T-cell (primary cell): ENCODE measurements at places on chromosomes 5 and 9. TPM values are rescaled to one million over a fixed set of nuclear protein-coding genes. Genes with fewer than 3 reads are reported as not detected.

GRCh38 chr9:20358207-20358606 lies 264.1 kb downstream of the MLLT3 start:
- H3K36me3 ChIP-seq, result peaks cover 32% of the 10 kb centered on the region
- no peak overlapping the region for H3K27ac ChIP-seq
- peaks cover 25% of the 10 kb centered on the region for H3K4me1 ChIP-seq
- no peak for DNase-seq
- no peaks in the 10 kb centered on the region for H3K27me3 ChIP-seq
- H3K4me3 ChIP-seq, result no peak overlapping the region

DNA sequence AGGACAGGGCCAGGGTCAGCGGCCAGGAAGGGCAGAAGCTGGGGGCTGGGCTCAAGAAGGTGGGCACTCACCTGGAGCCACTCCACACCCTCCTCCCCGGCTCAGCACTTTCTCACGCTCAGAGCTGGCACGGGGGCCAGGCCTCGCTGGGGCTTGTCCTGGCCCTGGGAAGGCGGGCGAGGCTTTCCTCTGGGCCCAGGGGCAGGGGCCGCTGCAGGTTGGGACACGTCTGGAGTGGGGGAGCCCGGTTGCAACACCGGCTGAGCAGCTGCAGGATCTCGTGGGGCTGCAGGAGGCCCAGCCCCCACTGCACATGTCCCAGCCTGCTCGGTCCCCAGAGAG lies 38.9 kb upstream of the EGFL7 start:
- H3K27me3 ChIP-seq, result peaks cover 79% of the 10 kb centered on the region
- no peak overlapping the region for H3K27ac ChIP-seq
- DNase-seq, result no peak

- H3K4me1 ChIP-seq, result peaks cover 9% of the 10 kb centered on the region
- no peak overlapping the region for H3K4me3 ChIP-seq
- H3K27me3 ChIP-seq, result peaks cover 17% of the 10 kb centered on the region
- no peaks in the 10 kb centered on the region for H3K36me3 ChIP-seq
- no peak overlapping the region for H3K27ac ChIP-seq
- DNase-seq, result no peak
These were observed 1.9 kb upstream of the SHISAL2B start for GRCh38 chr5:64688391-64688790.

- H3K27ac ChIP-seq, result no peak overlapping the region
- no peak for DNase-seq
- H3K36me3 ChIP-seq, result no peaks in the 10 kb centered on the region
- no peaks in the 10 kb centered on the region for H3K4me1 ChIP-seq
- H3K4me3 ChIP-seq, result no peak overlapping the region
These were observed 26.5 kb upstream of the KCNN2 start for GRCh38 chr5:114335391-114335790.

GRCh38 chr5:82594097-82594496 lies 315.9 kb upstream of the RPS23 start:
- H3K36me3 ChIP-seq, result no peaks in the 10 kb centered on the region
- DNase-seq, result no peak
- H3K4me1 ChIP-seq, result no peaks in the 10 kb centered on the region
- H3K27ac ChIP-seq, result no peak overlapping the region

- H3K4me3 ChIP-seq, result no peak overlapping the region
- no peak overlapping the region for H3K27ac ChIP-seq
- H3K27me3 ChIP-seq, result no peaks in the 10 kb centered on the region
- no peak for DNase-seq
- no peaks in the 10 kb centered on the region for H3K36me3 ChIP-seq
- no peaks in the 10 kb centered on the region for H3K4me1 ChIP-seq
These were observed 916.6 kb downstream of the DNAH5 start for GRCh38 chr5:13027874-13028273.

Gene MEF2C
- 9.4 TPM for total RNA-seq

Gene SHB
- total RNA-seq, result 1.3 TPM

Gene DAB2IP
- total RNA-seq, result 0.39 TPM

Gene CD180
- 0.73 TPM for total RNA-seq
